T1000 (cell line): ENCODE measurements at places on chromosomes 7 and 10.

DNA sequence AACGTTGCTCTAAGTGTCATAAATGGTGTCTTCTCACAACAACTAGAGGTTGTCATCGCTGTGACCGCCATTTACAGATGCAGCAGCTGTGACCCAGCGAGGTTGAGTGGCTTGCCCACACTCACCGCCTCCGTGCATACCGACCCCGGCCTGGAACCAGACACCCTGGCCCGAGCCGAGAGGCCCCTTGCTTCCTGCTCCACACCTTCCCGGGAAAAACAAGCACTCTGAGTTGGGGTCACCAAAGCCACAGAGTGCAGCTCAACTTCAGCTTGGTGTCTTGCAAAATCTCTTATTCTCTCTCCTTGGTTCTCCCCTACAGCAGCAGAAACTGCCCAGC lies 115.7 kb upstream of the PPP2R2D start:
- no peak for DNase-seq

GRCh38 chr10:122188706-122189105 lies 82.4 kb upstream of the BTBD16 start:
- no peak for DNase-seq

DNA sequence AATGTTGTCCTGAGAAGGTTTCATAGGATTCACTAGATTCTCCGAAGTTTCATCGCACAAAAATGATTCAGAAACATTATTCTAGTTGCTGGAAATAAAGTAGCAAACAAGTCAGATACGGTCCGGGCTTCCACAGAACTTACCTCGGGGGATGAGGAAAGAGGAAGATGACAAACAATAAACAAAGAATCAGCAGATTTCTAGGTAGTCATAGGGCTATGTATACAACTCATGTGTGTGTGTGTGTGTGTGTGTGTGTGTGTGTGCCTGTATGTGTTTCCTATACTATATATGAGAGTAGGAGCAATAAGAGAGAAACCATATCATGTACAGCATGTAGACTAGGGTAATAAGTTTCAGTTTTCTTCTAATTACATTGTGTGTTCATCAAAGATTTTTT lies 16.5 kb downstream of the TMEM236 start:
- no peak for DNase-seq

DNA sequence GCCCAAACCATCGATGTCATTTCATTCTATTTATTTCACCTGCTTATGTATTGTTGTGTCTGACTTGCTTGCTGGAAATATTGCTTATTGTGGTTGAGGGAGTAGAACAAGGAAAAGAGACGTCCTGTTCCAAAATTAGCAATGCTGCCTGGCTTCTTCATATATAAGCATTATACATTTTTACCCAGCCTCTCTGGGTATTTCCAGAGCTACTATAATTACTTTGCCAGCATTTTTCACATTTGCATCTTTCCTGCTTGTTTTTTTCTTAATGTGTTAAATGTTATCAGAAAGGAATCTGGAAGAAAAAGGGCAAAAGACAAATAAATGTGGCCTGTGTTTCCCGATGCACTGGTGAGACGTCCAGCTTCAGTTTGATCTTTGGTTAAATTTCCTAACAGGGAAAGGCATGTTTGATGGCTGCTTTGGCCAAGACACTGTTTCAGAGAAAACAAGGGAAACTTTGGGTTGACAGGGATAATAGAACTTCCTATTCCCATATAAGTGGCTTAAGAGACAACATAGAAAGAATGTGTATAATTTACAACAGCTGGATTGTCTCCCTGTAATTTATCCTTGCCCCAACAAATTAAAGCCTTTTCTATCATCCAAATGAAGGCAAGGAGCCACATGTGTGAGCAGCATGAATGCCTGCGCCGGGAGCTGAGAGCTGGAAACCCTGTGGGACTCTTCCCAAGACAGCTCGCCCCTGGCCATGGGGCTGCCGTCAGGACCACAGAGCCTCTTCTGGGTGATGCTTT lies 671.1 kb upstream of the CELF2 start:
- DNase-seq, result no peak

GRCh38 chr7:33581236-33581635 lies 324.1 kb upstream of the BMPER start:
- DNase-seq, result no peak

DNA sequence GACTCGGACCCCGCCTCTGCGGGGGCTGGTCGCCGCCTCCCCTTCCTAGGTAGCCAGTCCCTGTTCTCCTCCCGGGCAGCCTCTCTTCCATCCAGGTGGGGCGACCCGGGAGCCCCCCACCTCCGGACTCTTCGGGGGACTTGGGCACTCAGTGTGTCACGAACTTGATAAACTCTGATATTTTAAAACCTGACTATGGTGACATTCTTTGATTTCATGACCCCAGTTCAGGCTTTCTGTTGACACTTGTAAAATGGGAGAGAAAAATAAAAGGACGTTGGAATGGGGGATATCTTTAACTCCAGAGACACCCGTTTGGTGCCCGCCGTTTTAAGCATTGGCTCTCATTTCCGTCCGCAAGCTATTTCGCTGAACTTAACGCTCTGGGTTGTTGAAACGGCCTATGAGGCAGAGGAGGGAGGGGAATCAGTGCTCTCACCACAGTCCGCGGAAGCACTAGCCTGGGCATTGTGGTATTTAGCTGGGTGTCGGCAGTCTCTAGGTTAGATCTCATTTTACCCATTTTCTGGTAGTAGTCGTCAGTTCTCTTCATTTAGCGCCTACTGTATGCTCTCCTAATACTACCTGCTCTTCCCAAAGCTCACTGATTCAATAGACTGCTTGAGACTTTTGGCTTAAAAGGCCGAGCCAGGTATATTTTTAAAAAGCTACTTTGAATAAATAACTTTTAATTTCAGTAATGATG lies 738 bp downstream of the VPS26A start:
- DNase-seq, result no peak
